ENCODE measurements at places on chromosomes 4 and X.

DNA sequence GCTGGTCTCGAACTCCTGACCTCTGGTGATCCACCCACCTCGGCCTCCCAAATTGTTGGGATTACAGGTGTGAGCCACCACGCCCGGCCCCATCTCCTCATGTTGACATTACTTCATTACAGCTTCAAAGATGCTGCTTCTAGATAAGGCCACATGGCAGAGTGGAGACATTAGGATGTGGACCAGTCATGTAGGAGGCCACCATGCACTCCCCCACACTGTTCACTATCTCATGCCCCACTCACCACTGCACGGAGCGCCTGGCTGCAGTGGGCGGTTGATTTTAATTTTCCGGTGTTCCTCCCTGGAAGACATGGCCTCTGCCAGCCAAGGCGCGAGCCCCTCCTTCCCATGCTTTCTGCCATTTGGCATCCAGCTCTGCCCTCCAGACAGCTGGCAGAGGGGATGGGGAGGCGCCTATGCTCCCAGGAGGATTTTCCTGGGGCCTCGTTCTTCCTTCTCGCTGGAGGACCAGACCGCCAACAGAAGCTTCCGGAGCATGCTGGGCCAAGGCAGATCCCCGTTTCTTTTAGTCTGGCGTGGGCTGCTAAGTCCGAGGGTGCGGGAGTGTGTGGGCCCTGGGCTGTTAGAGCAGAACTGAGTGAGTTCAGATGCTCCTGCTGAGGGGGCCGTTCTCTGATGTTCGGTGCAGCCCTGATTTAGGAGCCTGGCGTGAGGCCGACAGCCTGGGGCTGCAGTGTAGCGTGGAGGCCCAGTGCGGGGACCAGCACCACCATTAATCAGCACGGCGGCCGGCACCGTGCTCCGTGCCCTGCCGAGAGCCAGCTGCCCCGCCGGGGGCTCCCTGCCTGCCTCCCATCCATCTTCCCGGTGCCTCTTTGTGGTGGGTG is 93.1 kb downstream of the SORCS2 start:
- DNase-seq: no peak

DNA sequence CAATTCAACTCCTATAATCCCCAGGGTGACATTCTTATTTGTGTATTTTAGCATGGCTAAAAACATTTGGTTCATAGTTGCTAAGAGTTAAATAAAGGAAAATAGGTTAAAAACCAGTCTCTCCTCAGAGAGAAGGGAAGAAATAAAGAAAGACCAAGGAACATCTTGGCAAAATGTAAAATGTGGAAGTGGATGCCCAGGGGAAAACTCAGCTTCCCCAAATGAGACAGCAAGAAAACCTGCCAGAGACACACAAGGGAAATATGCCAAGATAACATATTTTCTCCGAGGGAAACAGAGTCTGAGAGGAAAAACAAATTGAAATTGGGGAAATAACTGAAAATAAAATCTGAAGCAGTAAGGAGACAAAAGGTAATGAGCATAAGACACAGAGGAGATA is 1569.3 kb downstream of the PCDH18 start:
- DNase-seq: no peak

DNA sequence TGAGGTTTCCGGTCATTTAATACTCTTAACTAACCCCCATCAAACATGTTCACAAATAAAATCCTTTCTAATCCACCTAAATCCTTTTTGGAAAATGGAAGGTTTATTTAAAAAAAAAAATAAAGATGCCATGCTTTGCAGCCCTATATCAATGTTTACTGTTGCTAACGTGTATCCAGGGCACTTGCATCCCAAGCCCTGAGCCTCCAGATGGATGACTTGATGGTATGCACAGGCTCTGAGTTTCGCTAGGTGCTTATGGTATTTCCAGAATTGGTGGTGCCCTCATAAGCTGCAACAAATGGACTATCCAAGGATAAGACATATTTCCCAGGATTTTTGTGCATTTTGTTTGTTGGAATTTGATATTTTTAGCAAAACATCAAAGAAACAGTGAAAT is 257.7 kb downstream of the PRDM5 start:
- no peak for DNase-seq

GRCh38 chr4:109588176-109588575 is 28.1 kb downstream of the MCUB start:
- no peak for DNase-seq

DNA sequence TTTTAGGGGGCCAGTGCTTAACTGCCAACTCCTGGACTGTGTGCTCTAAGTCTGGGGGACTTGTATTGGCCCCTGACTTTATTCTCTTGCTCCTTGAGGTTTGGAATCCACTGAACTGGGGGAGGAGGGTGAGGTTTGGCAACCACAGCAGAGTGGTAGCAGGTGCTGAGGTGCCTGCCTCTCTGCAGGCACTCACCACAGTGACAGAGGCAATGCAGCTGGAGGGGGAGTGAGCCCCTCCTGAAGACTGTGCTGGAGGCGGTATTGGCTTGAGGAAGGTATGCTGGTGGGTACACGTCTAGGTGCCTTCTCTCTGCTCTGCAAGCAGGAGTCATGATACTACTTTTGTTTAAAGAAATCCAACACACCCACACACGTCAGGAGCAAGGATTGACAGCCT is 24.6 kb downstream of the CFAP299 start:
- no peak for DNase-seq

- no peak for DNase-seq
Observed at GRCh38 chr4:61922766-61923165, 722.6 kb downstream of the ADGRL3 start.

DNA sequence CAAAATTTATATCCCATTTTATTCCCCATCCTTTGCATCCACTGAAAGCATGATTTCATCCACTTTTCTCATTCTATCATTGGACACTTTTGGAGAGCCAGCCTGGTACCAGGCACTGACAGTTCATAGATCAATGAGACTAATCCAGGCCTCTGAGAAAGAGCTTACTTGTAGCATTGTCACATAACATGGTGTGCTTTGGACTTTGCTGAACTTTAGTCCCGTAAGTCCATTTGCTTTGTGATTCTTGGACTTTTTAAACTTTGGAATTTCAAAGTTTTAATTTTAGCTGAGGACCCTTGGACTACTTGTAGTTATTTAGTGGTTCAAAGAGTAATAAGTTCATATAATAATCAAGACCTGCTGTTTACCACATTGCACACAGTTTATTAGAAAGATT is 11.5 kb downstream of the LIAS start:
- DNase-seq: no peak

All from NCI-H2081 (cell line).